ENCODE measurements at places on chromosomes 3 and 15.
A peak's percentile ranks its signal among the peaks of the same experiment; 100 is the strongest.

DNA sequence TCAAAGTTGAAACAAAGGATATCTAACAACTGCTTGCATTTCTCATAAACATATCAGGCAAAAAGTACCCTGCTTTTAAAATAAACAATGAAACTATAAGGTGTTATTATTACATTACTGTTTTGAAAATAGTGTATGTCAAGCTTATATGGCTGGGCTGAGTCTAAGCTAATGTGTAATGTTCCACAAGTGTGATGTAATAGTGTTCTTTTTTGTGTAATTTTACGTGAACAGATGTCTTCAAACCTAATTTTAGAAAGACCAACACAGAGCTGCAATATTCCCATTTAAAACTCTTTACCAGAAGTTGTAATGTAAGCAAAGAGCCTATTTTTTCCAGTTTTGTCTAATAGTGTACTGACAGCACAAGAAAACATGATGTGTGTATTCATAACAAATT is 34.0 kb downstream of the MINDY2 start:
- no peak for DNase-seq

GRCh38 chr3:51987568-51987967 is 4.2 kb downstream of the ACY1 start:
- no peak for DNase-seq

- no peak for DNase-seq
These were observed 141.7 kb downstream of the TIGIT start for GRCh38 chr3:114435386-114436115.

DNA sequence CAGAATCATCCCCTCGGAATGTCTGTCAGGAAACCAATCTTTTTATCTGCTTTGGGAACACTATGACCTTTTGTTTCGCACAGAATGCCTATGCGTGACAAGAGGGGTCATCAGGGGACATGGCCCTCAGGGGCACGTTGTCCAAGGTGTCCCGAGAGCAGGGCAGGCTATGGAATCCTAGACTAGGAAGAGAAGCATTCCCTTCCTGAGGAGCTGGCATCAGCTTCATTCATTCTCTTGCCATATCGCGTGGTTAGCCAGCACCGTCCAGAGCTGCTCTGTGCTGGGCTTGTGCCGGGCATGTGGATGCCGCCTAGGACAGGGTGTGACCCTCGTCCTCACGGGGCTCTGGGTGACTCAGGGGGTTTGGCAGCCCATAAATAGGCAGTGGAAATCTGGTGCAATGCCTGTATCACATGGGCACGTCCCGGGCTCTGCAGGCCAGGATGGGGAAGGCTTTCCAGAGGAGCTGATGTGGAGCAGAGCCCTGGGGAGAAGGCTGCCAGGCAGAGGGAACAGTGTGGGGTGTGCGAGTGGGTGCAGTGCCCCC is 117.8 kb downstream of the TMEM266 start:
- no peak for DNase-seq

GRCh38 chr3:46093327-46093942 is 66.2 kb upstream of the XCR1 start:
- no peak for DNase-seq

DNA sequence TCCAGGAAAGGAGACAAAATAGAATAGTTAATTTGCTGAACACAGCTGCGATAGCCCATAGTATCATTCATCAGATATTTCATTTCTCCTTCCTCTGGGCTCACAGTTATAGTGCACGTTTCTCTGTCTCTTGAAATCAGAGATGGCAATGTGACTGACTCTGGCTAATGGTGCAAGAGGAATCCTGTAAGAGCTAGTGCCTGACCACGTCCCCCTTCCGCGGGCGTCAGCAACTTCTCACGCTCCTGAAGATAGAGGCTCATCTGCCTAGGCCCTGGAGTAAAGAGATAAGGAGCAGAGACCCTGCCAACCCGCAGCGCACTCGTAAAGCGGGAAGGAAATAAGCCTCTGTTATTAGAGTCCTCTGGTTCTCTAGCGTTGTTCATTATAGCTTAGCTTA is 391.8 kb downstream of the VPS13C start:
- DNase-seq = no peak

- DNase-seq = no peak
These were observed 96.7 kb upstream of the UMPS start for GRCh38 chr3:124633524-124633923.

GRCh38 chr3:128315313-128315712 is 151.4 kb downstream of the DNAJB8 start:
- no peak for DNase-seq

GRCh38 chr3:36944012-36944640 is 728 bp downstream of the TRANK1 start:
- DNase-seq = peak; percentile 52

GRCh38 chr15:35141743-35142471 is 56.8 kb upstream of the NANOGP8 start:
- no peak for DNase-seq

DNA sequence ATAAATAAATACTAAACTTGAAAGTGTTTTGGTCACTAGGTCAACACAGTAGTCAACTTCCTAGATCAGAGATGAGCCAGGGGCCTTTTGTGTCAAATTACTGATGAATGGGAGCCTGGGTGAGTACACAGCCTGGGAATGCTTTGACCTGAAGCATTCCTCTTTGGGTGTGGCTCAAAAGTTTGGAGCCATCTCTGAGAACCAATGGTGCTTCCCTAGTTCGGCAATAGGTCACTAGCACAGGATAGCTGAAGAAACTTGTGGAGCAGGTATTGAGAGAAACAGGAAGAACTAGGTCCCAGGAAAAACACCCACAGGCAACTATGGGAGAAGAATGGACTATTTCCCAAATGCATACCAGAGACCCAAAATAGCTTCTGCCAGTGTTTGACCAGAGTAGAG is 56.6 kb upstream of the PLXND1 start:
- DNase-seq = no peak

DNA sequence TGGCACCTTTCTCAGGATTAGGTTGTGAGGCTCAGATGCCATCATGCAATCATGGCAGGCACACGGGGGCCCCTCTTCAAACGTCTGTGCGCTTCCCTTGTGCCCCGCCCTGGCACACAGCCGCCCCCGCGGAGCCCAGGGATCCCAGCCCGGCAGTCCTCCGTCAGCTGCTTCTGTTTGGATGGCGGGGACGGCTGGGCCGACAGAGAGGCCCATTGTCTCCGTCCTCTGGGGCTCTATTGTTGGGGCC is 849 bp upstream of the HDAC11 start:
- DNase-seq = peak; percentile 85

- no peak for DNase-seq
These were observed 33.3 kb upstream of the PAQR5 start for GRCh38 chr15:69265347-69265955.

DNA sequence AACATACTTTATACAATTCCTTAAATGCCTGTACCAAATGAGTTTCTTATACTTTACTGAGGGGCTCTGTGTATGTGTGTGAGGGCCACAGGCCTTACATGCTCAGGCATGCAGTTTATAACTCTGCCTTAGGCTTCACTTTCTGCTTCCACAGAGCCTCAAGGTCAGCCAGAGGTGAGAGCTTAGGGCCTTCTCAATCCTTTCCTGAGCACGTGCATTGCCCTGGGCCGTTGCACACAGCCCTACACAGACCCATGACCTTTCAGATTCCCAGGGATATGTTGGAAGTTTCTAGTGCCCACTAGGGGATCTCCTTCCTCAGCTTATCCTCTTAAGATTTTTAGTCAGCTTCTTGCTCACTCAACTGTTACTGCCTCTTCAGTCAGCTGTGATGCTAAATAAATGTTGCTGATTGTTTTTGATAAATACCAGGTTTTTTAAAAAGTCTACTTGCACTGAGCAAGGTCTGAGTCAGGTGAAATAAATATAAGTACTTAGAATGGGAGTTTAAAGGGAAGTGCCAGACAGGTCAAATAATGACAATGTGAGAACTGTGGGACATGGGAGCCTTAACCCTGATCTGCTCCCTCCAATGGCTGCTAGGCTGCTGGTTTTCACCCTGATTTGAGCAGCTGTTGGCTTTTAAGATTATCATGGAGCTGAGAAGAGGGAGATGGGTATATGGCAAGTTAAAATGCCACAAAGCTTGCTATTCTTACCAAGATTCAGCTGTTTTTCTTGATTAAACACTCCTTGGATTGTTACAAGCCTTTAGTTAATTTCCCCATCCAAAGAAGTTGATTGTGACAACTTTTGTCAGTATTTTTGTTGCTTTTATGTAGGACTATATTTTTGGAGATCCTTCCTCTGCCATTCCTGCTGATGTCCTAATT is 169.5 kb downstream of the PLD1 start:
- no peak for DNase-seq

DNA sequence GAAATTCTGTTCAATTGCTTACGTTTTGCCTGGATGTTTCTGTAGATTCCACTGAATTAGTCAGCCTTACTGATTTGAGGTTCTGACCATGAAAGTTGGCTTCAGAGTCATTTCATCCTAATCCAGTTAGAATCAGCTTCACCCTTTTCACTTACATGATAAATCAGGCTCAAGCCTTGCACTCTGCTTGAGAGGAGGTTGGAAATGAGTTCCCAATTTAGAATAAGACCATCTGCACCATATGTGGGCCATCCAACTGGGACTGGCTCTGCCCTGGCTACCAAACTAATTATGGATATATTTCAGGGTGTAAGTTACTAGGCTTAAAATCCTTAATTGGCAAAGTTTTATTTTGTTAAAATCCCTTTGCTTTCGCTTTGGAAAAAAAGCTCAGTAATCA is 255.7 kb downstream of the CHL1 start:
- DNase-seq = no peak

- DNase-seq = no peak
These were observed 44.6 kb downstream of the ANKRD28 start for GRCh38 chr3:15753056-15753710.

GRCh38 chr3:79551997-79552396 is 215.8 kb downstream of the ROBO1 start:
- no peak for DNase-seq

GRCh38 chr3:46097691-46098241 is 70.5 kb upstream of the XCR1 start:
- no peak for DNase-seq

- DNase-seq = no peak
These were observed 78.4 kb downstream of the SPSB4 start for GRCh38 chr3:141129541-141130011.

DNA sequence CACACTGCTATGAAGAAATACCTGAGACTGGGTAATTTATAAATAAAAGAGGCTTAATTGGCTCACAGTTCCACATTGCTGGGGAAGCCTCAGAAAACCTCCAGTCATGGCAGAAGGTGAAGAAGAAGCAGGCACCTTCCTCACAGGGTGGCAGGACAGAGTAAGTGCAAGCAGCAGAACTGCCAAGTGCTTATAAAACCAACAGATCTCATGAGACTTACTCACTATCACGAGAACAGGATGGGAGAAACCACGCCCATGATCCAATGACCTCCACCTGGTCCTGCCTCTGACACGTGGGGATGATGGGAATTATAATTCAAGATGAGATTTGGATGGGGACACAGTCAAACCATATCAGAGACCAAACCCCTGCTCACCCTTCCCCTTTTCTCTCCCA is 75.0 kb downstream of the TRIM69 start:
- DNase-seq = no peak

DNA sequence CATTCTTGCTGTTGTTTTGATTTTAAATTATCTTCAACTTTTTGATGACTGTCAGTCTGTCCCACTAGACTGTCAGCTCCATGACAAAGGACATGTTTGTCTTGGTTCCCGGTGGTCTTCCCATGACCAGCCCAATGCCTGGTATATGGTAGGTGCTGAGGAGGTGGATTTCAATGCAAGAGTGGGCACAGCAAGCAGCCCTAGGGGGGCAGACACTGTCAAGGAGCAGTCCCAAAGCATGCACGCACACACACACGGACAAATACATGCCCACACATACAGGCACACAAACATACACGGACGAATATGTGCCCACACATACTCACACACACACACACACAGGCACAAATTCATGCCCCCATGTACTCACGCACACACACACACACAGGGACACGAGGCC is 12.0 kb downstream of the KLF15 start:
- DNase-seq = no peak

DNA sequence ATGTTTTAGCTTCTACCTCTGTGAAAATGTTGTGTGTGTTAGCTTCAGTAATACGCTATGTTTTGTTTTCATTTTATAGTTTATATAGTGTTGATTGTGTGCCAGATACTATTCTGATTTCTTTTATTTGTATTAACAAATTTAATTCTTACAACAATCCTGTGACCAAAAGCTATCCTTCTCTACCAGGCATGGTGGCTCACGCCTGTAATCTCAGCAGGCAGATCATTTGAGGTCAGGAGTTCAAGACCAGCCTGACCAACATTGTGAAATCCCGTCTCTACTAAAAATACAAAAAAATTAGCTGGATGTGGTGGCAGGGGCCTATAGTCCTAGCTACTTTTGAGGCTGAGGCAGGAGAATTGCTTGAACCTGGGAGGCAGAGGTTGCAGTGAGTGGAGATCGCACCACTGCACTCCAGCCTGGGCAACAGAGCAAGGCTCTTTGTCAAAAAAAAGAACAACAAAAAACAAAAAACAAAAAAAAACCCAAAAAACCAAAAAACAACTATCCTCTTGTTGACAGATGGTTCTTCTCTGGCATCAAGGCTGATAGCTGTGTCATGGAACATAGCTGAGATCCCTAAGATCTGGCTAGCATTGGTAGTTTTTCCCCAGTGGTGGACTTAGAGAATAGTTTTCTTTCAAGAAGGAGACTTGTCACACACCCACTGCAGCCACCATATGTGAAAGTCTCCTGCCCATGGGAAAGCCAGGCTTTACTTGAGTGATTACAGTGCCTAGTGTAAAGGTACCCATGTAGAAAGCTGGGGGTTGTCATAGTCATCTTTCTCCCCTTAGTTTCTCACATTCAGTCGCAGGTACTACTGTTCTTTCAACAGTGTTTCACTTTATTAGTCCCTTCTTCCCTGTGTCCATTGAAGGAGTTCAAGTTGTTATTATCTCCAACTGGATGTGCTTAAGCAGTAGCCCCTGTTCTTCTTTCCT is 116.5 kb downstream of the UBE2E2 start:
- no peak for DNase-seq

GRCh38 chr3:49910409-49911123 is 6.9 kb upstream of the MST1R start:
- no peak for DNase-seq

DNA sequence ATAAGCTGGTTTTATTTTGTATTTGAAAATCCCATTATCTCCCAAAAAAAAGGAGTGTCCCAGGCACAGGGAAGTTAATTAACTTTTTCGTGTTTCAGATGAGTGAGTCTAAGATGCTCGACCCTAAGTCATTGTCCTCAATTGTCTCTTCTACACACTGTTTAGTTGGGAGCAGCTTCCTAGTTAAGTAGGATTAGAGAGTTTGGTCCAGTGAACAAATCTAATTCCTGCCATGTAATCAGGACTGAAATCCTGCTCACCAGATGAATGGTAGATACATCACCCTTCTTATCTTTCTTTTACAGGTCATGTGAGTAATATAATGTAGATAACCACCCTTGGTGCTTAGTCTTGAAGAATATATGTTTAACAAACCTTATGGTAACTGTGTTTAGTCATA is 228.9 kb upstream of the MANF start:
- no peak for DNase-seq

Data from hypothalamus (tissue), 51 donors.